ENCODE measurements at places on chromosomes 3 and 15.

GRCh38 chr3:11929531-11929930 is 74.7 kb upstream of the SYN2 start:
- no peak for DNase-seq

DNA sequence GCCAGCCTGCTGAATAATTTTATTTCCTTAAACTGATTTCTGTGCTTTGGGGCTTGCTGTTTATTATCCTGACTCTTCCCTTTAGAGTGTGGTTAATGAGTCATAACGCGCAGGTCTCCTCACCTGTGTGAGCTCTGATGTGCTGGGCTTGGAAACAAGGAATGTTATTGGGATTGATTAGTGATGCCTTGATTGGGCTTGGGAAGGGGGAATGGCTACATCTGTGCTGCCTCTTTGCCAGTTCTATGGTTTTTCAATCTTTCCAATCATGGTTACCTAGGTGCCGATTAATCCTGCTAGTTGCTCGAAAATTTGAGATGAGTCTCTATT is 161.0 kb downstream of the THSD4 start:
- DNase-seq, result no peak

DNA sequence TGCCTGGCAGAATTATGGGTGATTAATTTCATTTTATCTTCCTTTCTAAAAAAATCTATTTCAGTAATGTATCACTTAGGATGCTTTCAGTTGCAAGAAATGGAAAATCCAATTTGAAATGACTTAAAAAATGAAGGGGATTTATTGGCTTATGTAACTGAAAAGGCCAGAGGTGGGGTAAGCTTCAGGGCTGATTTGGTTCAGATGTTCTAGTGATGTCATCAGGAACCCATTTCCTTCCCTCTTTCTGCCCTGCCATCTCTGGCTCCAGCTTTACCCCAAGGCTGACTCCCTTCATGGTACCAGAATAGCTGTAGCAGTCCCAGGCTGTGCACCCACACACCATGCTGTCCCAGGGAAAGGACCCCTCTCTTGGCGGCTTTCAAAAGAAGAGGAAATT is 18.5 kb upstream of the REC114 start:
- no peak for DNase-seq

GRCh38 chr15:85316244-85316934 is 64.0 kb upstream of the AKAP13 start:
- DNase-seq, result no peak

- no peak for DNase-seq
Observed at GRCh38 chr15:85839643-85840042, 44.9 kb upstream of the KLHL25 start.

GRCh38 chr15:77671362-77672056 is 38.8 kb upstream of the LINGO1 start:
- no peak for DNase-seq

DNA sequence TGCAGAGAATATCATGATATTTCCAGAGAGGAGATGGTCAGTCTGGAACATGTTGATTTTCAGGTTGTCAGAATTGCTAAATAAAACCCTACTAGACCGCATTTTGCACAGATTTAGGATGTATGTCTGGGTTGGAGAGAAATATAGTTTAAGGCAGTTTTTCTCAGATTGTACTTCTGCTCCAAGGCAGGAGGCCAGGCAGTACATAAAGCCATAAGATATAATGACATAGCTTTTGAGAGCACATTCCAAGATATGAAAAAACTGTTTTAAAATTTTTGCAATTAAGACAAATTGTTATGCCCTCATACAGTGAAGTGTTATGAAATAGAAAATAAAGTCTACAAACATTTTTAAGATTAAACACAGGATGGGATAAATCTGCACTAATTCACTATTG is 301.8 kb upstream of the CBLB start:
- DNase-seq, result no peak

DNA sequence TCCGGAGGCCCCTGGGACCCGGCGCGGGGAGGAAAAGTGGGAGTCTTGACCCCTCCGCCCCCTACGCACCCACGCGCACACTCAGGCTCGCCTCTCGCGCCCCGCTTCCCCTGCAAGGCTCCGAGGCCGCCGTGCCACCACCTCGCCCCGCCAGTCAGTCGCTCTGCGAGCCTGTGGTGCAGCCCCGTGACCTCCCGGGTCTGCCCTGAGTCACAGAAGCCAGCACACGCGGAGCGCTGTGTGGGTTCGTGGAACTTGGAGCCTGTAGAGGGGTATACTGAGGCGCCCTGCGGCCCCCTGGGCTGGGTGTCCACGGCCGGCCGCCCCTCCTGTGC is 380 bp upstream of the ALS2CL start:
- no peak for DNase-seq

GRCh38 chr15:57795261-57795660 is 88.7 kb downstream of the POLR2M start:
- DNase-seq, result no peak

GRCh38 chr15:31306426-31307269 is 20.0 kb upstream of the KLF13 start:
- peak; percentile 97 for DNase-seq

DNA sequence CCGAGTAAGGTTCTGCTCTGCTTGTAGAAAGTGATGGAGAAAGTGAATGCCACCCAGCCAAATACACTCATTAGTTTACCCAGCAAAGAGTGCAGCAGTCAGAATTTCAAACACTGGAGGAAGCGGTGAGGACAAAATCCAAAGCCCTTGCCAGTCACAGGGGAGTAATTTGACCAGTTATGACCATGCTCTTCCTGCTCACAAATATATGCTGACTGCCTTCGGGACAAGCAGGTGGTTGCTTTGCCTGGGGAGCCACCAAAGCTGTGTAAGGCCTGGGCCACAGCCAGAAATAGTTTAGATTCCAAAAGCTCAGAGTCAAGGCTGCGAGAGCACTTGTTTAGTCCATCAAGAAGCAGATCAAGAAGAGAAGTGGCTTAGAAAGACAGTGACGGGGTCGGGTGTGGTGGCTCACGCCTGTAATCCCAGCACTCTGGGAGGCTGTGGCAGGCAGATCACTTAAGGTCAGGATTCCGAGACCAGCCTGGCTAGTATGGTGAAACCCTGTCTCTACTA is 51.0 kb upstream of the ATP13A3 start:
- DNase-seq, result no peak

- no peak for DNase-seq
Observed at GRCh38 chr15:99438691-99439523, 126.9 kb upstream of the MEF2A start.

DNA sequence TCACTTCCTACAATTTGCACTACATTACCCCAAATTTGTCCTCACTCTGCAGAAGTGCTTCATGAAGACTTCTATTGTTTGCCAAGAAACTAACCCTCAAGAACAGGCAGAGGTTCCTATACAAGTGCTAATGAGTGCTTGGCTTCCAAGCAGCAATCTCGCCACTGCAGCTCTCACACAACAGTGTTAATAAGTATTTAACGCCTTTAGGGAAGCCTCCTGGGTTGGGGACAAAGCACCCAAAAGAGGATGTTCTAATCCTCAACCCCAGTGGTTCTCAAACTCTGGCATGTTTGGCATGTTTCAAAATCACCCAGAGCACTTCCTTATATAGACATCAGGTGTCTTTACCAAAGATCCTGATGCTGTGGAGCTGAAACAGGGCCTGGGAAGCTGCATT is 64.6 kb downstream of the ZIC4 start:
- DNase-seq, result no peak

GRCh38 chr3:57709559-57709958 is 16.7 kb upstream of the DENND6A start:
- no peak for DNase-seq

- no peak for DNase-seq
Observed at GRCh38 chr15:70126362-70126761, 28.6 kb upstream of the TLE3 start.

- DNase-seq, result no peak
Observed at GRCh38 chr15:37028625-37029296, 71.6 kb downstream of the MEIS2 start.

- DNase-seq, result peak; percentile 26
Observed at GRCh38 chr3:66428733-66429132, 72.1 kb downstream of the LRIG1 start.

DNA sequence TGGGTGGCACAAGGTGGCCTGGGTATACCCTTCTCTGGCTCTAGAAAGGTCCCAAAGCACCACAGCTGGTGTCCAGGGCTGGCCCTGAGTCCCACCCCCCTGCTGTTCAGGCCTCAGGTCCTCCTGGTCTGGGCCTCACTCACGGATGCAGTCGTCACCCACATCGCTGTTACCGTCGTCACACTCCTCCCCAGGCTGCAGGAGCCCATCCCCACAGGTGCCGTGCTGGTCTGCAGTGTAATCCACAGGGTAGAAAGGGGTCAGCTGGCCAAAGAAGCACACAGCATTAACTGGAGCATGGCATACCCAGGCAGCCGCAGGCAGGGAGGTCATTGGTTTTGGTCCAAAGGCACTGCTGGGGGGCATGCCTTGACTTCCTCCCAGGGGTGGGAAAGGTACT is 28.4 kb downstream of the EAF1 start:
- no peak for DNase-seq

DNA sequence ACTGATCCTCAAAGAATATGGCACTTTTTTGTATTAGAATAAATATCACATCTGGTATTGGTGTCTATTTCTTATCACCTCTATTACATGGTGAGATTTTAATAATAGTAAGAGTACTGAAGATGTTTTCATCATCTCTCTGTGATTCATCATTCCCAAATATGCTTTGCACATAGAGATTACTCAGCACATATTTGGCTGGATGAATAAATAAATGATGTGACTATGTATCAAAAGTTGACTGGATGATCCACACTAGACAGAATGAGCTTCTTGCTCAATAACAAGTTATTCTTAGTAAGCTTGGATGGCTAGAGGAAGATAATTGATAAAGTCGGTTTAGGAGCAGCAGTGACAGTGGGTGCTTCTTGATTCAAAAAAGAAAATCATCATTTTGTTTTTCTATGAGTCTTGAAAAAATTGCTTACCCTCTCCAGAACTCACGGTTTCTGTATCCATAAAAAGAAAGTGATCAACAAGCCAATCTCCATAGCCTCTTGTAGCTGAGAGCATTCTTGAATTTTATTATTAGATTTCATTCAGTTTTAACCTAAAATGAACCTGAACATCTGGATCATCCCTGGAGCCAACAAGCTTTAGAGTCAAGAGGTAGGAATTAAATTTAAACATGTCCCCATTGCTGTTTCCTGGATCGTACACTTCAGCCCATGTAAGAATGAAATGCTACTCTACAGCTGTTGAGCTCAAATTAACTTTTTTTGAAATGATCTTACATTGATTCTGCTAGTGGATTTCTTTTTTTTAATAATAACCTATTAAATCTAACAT is 104.8 kb upstream of the OSTN start:
- DNase-seq, result no peak

GRCh38 chr3:193814166-193814892 is 221.3 kb downstream of the OPA1 start:
- no peak for DNase-seq

- DNase-seq, result no peak
Observed at GRCh38 chr15:40240619-40241221, 1.9 kb downstream of the PAK6 start.

- DNase-seq, result no peak
Observed at GRCh38 chr3:157464321-157464720, 27.7 kb downstream of the PTX3 start.

GRCh38 chr3:181354140-181354539 is 357.6 kb upstream of the SOX2 start:
- DNase-seq, result no peak

DNA sequence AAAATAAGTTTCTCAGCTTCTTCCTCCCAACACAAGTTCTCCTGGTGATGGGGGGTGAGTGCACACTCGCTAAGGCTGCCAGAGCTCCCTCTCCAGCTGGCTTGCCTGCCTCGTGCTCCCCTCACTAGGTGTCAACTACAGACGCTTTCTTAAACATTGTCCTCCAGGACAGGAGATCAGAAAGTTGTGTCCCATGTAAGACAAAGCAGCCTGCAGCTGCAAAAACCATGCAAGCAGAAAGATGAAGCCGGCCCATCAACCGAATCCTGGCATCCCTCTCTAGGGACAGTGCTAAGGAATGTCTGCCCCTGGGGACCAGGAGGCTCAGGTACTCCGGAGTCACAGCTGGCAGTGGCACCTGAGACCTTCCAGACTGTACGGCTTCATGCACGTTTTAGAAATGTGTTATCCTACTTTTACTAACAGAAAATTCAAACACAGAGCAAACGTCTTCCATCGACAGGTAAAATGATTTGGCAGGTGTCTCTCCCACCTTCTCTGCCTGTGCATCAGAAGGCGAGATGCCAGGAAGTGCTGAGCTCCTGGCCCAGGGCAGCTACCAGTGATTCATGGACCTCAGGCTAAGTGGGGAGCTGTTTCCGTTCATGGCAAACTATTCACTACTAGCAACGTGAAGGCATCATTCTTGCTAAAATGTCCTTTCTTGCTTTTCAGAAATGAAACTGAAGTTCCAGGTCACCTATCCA is 246.1 kb downstream of the ADAMTS17 start:
- no peak for DNase-seq

GRCh38 chr15:72492733-72493132 is 18.6 kb downstream of the ARIH1 start:
- no peak for DNase-seq

Data from anterior cingulate cortex (tissue), 58 donors.